ENCODE measurements at places on chromosomes 12 and 14.

DNA sequence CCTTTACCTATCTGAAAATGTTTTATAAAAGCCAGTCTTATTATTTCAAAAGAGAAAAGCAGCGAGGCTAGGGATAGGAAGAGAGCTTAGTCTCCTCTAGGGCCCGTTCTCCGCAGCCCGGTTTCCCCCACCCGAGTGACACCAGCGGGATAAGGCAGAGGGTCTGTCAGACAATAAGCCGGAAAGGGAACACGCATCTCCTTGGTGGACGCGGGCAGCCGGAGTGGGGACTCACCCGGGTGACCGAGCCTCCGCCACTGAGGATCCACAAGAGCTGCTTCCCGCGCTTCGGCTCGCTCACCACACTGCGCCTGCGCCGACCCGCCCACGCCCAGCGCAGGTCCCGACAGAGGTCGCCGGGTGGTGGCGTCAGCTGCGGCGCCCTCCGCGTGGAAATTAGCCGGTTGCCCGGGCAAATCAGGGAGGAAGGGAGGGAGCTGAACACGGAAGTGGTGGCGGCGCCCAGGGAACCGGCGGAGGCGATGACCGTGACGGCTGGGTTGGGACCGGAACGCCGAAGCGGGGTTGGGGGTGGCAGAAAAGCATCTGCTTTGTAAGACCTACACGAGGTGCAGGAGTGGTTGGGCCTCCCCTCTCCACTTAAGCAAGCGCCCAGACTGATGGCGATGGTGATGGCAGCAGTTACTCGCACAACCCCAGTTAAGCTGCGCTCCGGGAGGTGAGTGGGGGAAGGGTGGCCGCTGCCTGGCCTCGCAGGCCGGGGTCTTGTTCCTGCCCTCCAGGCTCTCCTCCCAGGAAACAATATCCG, at the start of the genes SOCS4 and WDHD1:
TSS of gene SOCS4 (plus strand) at position 444 of the 769 bp plus-strand sequence. CDS start 15,806 bp downstream, outside the sequence.
TSS of gene WDHD1 (minus strand) at position 307 of the 769 bp plus-strand sequence. CDS start 312 bp downstream, outside the sequence.
- peak; percentile 82 for DNase-seq

- DNase-seq: no peak
Observed at GRCh38 chr12:52537101-52537500, 15.8 kb downstream of the KRT71 start.

- no peak for DNase-seq
Observed at GRCh38 chr14:96309133-96309895, 53.3 kb downstream of the BDKRB1 start.

- no peak for DNase-seq
Observed at GRCh38 chr14:90669731-90670130, 146.5 kb downstream of the TTC7B start.

- no peak for DNase-seq
Observed at GRCh38 chr12:94873734-94874517, 129.6 kb downstream of the NDUFA12 start.

DNA sequence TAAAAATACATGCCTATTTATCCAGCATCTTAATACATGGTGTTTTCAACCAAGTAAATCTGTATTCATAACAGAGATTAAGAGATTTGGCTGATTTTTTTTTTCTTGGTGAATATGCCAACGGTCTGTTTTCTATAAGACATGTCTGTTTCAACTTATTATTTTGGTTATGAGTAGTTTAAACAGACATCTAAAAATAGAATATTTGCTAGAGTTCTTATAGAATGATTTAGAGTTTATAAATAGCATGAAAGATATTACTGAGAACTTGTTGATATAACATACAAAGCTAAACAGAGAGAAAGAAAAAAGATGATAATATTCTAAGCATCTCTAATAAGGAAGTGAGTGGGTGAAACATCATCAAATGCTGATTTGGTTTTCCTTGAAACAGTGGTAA, 199.9 kb downstream of the CCDC91 start:
- DNase-seq: no peak

- DNase-seq: no peak
Observed at GRCh38 chr12:130281153-130281799, 56.4 kb upstream of the PIWIL1 start.

DNA sequence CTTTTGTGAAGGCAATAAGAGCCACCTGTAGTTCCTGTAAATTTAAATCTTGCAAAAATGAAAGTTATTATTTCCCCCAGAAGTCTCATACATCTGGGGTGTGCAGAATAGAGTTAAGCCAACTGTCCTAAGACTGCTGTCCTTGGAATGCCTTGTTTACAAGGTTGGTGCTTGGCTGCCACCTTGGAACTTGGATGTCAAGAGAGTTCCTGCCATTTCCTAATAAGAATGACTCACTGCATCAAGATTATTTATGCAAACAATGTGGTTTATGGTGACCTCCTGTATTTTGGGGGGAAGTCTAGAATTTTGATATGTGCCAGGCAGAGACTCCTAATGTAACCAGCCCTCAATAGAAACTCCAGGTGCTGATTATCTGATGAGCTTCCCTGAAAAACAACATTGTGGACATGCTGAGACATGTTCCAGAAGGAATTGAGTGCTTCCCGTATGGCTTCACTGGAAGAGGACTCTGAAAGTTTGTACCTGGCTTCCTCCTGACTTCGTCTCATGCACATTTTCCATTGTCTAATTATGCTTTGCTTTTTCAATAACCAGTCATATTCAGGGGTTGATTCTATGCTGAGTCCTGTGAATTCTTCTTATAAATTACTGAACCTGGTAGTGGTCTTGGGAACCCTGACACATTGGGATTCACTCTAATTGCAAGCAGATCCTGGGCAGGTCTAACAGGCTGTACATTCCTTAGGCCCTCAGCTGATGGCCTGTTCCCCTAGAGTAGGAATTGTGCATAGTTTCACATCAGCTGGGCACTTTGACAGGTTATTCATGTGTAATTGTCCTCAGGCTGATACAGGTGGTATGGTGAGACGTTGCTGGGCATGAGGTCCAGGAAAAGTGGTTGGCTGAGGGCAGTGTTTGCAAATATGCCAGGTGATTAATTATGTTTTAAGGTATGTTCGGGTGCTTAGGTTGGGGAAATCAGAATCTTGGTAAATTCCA, 1370.7 kb upstream of the TMEM132C start:
- no peak for DNase-seq

DNA sequence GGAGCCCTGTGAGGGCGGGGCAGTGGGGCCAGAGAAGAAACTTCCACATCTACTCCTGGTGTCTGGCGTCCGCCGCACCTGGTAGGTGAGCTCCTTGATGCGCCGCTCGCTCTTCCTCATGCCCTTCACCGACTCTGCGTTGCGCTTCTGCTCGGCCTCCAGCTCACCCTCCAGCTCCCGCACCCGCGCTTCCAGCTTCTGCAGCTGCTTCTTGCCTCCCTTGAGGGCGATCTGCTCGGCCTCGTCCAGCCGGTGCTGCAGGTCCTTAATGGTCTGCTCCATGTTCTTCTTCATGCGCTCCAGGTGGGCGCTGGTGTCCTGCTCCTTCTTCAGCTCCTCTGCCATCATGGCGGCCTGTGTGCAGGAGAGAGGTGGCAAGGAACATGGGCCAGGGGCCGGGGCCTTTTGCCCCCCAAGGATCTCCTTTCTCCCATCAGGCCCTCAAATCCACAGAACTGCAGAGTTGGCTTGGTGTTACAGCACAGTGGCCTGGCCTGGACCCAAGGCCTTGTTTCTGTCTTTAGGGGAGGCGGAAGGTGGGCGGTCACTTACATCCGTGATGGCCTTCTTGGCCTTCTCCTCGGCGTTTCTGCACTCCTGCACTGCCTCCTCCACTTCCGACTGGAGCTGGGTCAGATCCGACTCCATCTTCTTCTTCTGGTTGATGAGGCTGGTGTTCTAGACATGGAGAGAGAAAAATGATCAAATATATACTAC, 7.7 kb downstream of the CMTM5 start:
- DNase-seq: no peak

DNA sequence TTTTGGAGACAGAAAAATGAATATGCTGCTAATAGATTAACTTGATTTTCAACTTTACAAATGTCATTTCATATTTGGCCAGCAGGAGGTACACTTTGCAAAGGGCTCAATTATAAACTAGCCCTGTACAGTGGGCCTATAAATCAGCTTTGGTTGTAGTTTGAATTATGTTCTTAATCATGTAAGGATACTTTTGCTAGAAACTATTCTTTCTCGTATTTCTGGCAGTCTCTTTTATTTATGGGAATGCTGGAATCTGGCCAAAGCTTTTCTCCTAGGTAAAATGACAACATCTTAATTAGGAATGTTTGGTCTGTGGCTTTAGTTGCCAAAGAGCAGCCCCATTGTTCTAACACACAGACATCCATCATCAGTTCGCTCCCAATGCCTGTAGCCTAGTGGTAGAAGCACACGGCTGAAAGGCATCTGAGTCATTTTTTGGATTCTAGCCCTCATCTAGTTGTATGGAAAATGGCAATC, 1322.3 kb upstream of the SEL1L start:
- DNase-seq: no peak

DNA sequence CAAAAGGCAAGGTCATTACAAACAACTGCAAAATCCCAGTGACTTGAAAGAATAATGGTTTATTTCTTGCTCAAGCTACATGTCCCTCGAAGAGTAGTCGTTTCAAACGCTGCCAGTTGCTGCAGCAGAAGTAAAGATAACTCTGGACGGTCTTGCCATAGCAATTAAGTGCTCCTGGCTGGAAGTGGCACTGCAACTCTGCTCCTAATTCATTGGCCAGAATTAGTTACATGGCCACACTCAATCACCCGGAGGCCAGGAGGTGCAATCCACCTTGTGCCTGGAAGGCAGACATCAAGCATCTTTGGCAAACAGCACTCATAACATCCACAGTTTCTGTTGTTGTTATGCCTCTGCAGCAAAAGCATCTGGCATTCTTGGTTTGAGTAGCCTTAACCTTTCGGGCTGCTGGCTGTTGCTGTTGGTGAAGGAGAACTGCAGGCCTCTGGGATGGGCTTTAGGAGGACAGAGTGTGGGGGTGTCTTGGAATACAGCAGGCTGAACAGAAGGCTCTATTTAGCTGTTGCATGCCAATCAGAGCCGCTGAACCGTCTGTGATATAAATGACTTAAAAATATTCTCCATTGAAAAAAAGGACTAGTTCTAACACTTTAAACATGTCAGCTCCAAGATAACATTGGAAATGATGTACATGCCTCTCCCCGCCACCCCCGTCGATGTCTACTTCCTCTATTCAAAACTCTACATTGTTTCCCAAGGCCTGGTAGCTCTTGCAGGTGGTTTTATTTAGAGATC, 123.5 kb upstream of the DYRK2 start:
- DNase-seq: no peak

DNA sequence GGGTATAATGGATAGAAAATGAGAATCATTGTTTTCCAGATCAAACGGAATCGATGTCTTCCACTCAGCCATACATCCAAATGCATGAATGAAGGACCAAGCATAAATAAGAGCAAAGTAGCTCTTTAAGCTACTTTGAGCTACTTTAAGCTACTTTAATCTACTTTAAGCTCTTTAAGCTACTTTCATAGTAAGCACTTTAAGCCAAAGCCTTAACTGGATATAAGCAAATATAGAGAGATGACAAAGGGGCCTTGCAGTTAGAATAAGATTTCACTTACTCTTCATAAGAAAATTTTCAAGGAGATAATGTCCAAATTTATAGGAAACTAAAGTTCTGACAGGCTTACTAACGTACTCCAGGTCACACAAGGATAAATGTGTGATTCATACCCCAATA, 355.6 kb upstream of the KITLG start:
- no peak for DNase-seq

- DNase-seq: no peak
Observed at GRCh38 chr14:52650774-52651173, 44.6 kb downstream of the ERO1A start.

DNA sequence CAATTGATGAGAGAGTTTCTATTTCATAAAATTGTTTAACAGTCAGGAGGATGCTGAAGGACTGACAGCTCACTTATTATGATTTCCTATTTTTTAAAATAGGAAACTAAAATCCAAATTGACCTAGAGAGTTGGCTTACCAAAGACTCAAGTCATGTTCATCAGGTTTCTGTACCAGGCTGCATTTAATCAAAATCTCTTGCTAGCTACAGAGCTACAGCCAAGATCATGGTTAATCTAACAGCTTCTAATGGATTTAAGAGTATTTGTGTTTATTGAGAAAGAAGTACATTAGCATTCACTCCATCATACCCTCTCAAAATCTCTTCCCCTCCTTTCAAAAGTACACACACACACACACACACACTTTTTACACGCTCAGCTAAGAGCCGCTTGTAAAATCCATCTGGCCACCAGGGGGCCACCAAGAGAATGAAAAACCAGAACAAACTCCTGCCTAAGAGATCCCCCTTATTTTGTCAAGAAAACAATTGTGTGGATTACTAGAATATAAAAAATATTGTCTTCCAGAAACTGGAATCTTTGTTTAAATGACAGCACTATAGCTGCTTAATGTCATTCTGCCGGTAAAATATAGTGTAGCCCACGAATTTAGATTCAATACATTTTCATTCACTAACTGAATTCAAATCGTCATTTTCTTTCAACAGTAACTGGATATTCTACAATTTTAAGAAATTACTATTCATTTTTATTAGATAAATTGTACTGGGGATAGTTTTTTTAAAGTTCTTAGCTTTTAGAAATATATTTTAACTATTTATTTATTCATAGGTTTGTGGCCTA, 334.0 kb downstream of the BTG1 start:
- DNase-seq: peak; percentile 19

GRCh38 chr12:27627123-27627852, 69.0 kb upstream of the REP15 start:
- DNase-seq: no peak

GRCh38 chr12:118650586-118650960, 274.2 kb downstream of the SUDS3 start:
- no peak for DNase-seq

DNA sequence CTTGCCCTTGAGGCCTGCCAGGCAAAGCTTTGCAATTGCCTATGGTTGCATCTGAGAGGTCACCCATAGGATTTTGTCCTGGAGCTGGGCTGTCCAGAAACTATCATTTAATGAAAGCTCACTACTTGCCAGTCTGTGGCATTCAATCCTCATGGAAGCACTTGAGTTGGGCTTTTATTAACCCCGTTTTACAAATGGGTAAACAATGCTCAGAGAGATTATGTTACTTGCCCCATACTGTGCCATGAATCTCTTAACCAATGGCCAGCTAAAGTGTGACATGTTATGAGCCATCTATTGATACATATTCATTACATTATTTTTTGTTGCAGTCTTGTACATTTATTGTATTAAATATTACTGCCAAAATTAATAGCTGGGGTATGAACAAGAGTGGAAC, 35.9 kb downstream of the PDZRN4 start:
- no peak for DNase-seq

GRCh38 chr12:123888989-123889388, 83.6 kb downstream of the CCDC92 start:
- DNase-seq: no peak

DNA sequence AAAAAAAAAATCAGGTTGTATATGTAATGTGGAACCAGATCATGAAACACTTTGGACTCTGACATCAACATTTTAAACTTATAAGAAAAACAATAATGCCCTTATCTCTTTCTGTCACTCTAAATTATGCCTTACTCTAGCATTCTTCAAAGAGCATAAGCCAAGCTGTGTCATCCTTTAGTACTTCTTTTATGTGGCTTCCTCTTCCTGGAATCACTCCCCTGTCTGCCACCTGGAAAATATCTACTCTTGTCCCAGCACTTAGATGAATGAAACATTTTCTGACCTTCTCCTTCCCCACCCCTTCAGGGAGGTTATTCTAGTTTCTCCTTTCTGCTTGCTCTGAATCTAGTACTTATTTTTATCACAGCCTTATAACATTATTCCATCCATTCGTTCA, 101.2 kb downstream of the CNTN1 start:
- DNase-seq: no peak

GRCh38 chr12:132284827-132285741, 44.3 kb downstream of the GALNT9 start:
- DNase-seq: no peak

GRCh38 chr14:20609215-20610001, 18.2 kb upstream of the RNASE12 start:
- peak; percentile 45 for DNase-seq

Data from GM19239 (cell line).